ENCODE measurements at places on chromosomes 3 and 15.
A peak's percentile ranks its signal among the peaks of the same experiment; 100 is the strongest.

DNA sequence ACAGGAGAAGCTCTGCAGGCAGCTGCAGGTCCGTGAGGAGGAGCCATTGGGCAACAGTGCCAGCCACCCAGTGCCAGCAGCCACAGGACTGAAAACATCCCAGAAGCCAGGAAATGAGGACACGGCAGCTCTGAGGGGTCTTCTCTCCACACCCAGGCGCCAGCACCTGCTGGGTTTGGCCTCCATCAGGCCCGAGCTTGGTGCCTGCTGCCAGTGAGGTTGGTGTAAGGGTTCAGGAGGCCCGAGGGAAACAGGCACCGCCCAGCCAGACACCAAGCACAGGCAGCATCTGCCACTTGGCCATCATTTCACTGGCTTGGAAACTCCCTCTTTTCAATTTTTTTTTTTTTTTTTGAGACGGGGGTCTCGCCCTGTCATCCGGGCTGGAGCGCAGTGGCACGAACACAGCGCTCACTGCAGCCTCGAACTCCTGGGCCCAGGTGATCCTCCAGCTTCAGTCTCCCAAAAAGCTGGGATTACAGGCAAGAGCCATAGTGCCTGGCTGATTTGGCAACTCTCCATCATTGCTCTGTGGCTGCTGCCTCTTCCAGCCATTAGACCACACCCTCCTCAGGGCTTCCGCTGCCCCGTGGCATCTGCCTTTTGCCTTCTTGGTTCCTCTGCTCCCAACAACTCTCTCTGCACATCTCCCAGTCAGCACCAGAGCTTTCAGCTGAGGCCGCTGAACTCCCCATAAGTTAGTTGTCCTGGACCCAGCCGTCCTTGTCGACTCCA lies 1.5 kb upstream of the ITIH3 start:
- no peak for DNase-seq

- DNase-seq = peak; percentile 56
Measured at GRCh38 chr3:94036909-94037507, 8.6 kb upstream of the STX19 start.

GRCh38 chr3:126213379-126214028 lies 33.1 kb upstream of the ALDH1L1 start:
- no peak for DNase-seq

DNA sequence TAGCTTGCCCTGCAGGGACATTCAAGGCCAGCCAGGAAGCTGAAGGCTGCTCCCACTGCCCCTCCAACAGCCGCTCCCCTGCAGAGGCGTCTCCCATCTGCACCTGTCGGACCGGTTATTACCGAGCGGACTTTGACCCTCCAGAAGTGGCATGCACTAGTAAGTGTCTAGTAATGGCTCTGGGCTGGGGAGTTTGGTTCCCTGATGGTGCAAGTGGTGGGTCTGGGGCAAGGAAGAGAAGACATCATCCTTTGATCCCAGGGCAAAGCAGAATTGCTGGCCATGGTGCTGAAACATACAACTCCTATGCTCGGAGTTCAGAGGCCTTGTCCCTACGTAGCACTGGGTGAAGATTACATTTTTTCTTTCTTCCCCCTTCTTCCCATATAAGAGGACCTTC lies 311.4 kb downstream of the EPHB1 start:
- no peak for DNase-seq

DNA sequence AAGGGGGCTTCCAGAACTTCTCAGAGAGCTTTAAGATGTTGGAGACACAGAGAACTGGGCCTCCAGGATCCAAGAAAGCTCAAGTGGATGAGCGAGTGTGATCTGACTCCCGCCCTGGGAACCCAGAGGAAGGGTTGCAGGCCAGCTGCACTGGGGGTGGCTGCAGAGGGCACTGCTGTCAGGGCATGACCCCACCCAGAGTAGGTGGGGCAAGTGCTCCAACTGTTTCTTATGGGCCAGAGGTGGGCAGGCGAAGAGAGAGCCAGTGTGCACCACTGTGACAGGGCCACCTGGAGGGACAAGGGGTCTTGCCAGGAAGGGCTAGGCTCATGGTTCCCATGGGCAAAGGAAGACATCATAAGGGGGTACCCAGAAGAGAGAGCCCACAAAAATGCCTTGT lies 48.8 kb downstream of the EXOG start:
- no peak for DNase-seq

DNA sequence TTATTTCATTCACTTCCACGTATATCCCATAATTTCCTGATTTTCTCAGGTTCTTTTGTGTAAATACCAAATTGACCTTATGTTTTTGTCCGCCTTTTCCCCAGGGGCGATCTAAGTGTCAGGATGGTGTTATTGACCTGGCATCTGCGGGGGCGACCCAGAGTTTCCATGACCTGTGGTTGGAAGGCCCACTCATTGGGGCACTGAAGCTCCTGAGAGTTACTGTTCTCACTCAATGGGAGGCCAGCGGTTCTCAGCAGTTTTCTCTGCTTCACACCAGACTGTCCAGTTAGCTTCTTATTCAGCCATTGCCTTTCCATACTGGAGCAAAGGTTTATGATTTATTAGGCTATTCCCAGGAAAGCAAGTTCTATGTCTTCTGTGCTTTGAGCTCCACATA lies 53.3 kb downstream of the B3GALNT1 start:
- no peak for DNase-seq

- no peak for DNase-seq
Measured at GRCh38 chr15:64884679-64885078, 27.0 kb upstream of the ANKDD1A start.

DNA sequence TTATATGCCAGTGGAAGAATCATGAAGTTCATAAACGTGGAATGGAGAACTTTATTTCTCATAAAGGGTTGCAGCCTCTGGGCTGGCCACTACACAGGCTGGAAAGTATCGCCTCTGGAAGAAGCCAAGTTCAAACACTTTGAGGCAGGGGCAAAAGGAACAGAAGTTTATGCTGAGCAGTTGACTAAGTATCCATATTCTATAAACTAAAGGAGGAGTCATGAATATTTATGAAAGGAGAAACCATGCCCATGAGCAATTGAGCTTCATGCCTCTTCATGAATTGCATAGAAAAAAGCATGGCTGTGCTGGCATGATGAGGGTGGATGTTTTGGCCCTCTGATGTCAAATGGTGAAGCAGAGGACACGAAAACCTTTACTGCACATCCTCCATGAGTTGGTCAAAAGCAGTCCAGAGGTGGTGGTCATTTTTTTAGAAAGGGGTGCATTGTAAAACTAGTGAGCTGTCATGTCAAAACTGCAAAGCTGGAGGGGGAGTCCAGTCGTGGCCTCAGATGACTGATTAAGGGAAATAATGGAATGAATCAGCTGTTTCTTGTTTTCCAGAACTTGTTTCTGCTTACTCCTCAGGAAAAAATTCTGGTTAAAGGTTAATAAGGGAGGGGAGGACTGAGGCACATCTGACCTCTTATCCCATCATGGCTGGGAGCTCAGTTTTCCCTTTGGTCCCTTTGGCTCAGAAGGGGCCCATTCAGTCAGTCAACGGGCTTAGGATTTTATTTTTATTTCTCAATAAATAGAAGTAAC lies 276.7 kb downstream of the CHL1 start:
- no peak for DNase-seq

DNA sequence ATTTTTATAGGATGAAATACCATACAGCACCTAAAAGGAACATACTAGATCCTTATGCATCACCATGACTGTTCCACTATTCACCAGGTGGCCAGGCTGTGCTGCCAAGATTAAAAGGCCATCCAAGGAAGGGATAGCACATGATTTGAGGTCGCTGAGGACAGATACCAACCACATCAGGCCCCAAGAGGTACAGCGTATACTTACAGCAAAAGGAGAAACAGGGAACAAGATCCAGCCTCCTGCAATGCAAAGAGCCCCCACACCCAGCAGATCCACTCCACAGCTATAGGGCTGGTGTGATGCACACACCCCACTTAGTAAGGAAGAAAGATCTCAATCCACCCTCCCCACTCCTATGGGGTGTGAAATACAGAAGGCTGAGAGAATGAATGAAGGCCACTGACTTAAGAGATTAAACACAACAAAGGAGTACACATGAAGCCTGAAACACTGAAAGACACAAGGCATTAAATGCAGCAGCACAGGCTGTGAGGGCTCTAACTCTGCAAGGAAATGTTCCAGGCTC lies 32.0 kb upstream of the ZNF445 start:
- no peak for DNase-seq

GRCh38 chr15:89614164-89614563 lies 38.9 kb downstream of the TICRR start:
- DNase-seq = no peak

DNA sequence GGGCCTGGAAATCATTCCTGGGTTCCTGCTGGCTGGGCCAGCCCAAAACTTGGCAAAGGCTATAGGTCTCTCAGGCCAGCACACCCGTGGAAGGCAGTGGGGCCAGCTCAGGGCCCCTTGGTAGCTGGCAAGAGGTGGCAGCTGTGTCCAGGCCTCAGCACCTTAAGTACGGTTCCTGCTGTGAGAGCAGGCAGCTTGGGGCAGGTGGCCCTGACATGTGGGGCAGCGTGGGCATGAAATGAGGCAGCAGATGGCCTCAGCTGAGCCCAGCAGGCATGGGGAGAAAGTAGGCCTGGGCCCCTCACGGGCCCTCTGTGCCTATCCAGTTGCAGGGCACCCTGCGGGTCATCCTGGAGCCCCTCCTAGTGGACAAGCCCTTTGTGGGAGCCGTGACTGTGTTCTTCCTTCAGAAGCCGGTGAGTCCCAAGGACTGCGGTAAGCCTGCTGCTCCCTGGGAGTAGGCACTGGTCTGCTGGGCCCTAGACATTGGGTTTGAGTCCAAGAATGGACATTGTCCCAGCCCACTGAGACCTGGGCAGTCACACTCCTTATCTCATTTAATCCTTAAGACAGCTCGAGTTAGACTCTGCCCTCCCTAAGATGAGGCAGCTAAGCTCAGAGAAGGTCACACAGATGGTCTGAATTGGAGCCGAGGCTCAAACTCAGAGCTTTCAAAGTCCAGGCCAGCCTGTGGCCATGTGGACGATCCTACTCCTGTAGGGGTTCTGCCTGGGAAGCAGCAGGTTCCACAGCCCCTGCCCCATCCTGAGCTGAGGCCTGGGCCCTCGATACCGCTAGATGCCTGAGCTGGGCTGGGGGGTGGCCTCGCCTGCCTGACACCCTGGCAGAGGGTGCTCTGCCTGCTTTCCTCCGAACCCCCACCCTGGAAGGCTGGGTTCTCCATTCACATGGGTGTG lies 25.5 kb downstream of the ESYT3 start:
- DNase-seq = no peak

DNA sequence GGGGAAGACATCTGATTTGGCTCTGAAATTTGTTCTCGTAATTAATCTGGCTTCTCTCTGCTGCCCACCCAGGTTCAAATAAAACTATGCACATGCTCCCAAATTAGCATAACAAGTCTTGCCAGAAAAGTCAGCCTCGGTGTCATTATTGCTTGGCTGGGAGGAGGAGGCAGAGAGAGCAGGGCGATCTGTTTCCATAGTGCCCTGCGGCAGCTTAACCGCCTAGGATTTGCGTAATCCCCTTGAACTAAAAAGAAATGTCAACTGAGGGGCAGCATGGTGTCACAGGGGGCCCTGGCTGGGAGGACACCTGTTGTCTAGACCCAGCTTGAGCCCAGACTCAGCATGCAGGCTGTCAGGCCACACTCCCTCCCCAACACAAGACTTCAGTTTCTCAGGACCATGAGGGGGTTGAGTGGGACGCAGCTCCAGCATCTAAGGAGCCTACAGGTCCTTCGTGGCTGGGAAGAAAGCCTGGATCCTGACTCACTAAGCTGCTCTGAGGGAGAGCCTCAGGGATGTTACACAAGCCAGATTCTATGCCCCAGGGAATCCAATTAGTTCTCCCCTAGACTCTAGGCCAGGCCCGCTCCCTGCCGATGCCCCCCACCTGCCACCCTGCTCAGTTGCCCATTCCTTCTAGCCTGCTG lies 17.3 kb downstream of the MRPS11 start:
- no peak for DNase-seq

- no peak for DNase-seq
Measured at GRCh38 chr3:18044191-18044590, 301.8 kb upstream of the TBC1D5 start.

- DNase-seq = no peak
Measured at GRCh38 chr3:187941848-187942194, 196.6 kb upstream of the BCL6 start.

GRCh38 chr15:98599909-98600691 lies 48.2 kb upstream of the IGF1R start:
- DNase-seq = no peak

GRCh38 chr3:104102386-104102785 lies 1264.3 kb upstream of the ALCAM start:
- DNase-seq = peak; percentile 51

DNA sequence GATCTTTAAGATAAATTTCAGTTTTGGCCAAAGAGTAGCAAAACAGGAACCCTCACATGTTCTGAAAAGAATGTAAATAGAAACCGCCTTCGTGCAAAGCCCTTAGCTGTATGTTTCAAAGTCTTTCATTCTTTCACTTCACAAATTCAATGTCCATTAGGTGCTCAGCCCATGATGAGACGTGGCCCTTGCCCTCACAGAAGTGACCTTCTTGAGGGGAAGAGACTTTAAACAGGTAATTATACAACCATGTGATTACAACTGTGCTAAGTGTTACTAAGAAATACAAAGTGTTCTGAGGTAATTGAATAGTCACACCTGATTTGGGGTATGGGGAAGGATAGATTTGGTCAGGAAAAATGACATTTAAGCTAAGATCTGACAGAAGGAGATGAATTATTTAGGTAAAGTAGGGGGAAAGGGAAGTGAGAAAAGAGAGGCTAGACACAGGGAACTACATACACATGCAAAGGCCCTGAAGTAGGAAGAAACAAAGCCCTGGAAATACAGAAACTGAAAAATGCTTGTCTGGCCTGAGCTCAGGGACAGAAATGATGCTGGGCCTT lies 19.6 kb downstream of the HSPBAP1 start:
- DNase-seq = no peak

- DNase-seq = no peak
Measured at GRCh38 chr15:53251523-53251922, 461.4 kb upstream of the ONECUT1 start.

GRCh38 chr15:55998478-55998877 lies 5.1 kb upstream of the NEDD4 start:
- no peak for DNase-seq
